ENCODE measurements at places on chromosomes 2 and 18. TPM values are rescaled to one million over a fixed set of nuclear protein-coding genes. Genes with fewer than 3 reads are reported as not detected.
A peak's percentile ranks its signal among the peaks of the same experiment; 100 is the strongest.

- no peak for DNase-seq
These were observed 1068.5 kb upstream of the CELF4 start for GRCh38 chr18:38634117-38634516.

GRCh38 chr18:34787931-34788532 lies 77.9 kb downstream of the DTNA start:
- DNase-seq = peak; percentile 53

DNA sequence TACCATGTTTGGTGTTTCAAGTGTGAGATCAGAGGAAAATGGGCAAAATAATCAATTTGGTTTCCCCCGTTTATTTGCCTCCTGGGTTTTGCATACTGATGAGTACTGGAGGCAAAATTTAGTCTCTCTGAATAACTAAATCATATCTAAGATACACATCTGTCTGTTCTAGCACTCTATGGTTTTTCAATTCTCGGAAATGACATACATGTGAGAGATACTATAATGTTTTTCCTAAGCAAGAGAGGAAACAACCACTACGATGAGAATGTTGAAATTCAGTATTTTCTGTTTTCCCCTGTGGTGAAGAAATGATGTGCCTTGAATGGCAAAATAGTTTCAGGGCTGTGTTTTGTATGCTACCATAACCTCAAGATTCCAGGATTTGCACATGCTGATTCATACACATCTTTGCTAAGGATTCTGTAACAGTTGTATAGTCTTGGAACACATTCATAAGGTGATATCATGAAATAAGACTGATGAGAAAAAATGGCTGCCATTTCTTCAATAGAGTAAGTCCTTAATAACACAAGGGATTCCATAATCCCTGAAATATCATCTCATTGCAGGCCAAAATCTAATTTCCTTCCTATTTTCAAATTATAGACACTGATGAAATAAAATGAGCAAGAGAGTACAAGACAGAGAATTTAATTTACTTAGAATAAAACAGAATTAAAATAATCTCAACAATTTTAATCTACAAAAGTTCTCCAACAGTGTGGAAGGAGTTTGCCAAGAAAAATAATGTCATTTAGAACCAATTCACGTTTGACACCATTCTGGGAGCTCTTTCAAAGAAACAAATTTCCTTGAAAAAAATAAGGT lies 316.6 kb downstream of the FIGN start:
- no peak for DNase-seq

DNA sequence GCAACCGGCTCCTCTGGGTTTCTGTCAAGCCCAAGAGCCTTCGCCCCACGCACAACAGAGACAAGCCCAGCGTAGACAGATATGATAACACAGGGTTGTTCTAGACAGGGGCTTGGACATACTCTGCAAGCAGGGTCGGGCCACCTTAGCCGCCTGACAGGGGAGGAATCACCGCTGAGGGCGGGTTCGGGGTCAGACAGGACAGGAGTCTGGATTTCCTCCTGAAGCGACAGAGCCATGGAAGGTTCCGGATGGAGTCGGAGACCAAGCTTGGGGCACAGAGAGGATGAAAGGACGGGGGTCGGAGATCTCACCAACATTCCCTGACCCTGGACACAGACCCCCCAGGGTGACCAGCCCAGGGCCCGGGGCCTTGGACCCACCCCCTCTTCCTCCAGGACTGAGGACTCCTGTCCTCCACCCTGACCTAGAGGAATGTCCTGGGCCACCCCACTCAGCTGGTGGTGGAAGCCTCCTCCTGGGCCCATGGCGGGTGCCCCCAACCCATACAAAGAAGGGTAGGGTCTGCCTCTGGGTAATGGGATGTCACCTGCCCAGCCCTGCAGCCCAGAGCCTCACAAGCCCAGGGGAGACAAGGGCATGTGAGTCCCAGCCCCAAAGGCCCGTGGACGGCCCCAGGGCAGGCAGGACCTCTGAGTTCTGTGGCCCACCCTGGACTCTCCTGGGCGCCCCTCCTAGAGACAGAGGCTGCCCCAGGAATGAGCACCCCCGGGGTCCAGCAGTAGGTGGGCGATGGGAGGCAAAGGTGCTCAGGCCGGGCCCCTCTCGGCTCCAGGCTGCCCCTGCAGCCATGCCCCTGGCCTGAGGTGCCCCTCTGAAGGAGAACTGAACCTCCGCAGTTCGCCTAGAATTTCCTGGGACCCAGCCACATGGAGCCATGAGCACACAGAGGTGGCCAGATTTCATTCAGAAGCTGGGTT lies 44.1 kb upstream of the GPC1 start:
- no peak for DNase-seq

GRCh38 chr2:202545523-202545922 lies 89.2 kb upstream of the FAM117B start:
- DNase-seq = no peak

Gene IL1B
- 0.26 TPM for total RNA-seq

Gene GKN2
- total RNA-seq = not detected

Measured in fibroblast of lung (primary cell).